Hematopoietic multipotent progenitor cell treated with erythropoietin and hydrocortisone succinate and interleukin-3 and kit ligand, for 4 days (in vitro differentiated cells): ENCODE measurements at places on chromosomes 7 and 10.

GRCh38 chr10:114933588-114933987, 4.4 kb upstream of the TRUB1 start:
- DNase-seq: no peak

DNA sequence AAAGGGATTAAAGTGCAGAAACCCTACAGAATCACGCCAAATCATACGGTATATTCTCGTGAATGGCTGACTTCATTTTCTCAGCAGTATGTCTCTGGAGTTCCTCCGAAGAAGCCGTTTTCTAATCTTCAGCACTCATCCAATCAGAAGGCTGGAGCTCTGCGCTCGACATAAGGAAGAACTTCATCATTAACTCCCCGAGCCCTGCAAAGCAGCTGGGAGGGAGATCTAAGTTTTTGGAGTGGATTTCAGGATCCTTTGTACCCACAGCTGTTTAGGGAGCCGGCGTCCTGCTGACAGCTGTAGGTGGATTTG, 40.7 kb upstream of the SDK1 start:
- DNase-seq: no peak

DNA sequence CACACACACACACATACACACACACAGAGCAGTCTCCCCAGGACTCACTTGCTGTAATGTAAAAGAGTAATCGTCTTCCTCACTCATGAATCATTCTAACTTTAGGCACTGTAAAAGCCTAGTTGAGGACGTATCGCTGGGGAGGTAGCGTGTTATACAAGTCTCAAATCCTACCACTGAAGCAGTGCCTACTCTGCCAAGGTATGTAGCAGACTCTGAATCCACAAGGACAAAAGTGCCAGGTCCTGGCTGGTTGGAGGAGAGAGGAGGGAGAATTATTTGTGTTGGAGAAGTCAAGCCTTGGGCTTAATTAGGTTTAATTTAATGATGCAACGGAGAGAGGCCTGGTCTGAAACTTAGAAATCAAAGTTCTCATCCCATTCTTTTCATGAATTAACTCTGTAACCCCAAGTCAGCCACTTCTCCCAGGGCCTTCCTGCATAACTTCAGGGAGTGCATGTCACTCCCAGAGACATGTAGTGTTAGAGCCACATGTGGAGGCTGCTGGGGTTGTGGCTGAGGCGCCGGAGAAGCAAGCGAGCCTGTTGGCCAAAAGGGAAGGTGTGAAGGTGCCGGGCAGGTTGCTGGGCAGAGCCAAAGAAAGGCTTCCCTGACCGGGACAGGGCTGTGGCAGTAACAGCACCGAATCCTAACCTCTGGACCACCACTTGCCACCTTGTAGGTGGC, 36.7 kb downstream of the NKX2-3 start:
- no peak for DNase-seq

GRCh38 chr10:5545778-5546710, 21.3 kb downstream of the CALML3 start:
- DNase-seq: no peak
